ENCODE measurements at places on chromosomes 16 and 17. TPM values are rescaled to one million over a fixed set of nuclear protein-coding genes. Genes with fewer than 3 reads are reported as not detected.

DNA sequence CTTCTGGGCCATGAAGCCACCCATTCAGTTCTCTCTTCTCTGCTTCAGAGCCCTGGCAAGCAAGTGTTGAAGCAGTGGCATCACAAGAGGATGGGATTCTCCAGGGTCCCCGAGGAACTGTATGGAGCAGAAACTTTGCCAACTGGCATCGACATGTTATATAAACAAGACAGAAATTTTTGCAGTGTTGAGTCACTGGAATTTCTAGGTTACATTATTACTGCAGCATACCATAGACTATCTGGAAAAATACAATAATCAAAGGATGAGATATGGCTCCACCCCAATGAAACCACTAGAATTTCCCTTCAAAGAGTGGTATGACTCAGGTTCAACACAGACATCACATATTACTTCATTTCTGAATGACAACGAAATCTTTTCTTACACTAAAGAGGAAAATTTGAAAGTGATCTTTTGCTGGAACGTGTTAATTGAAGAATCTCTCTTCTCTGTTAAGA is 343.0 kb upstream of the DYNLRB2 start:
- peak overlapping the region; percentile 92 for H3K27ac ChIP-seq
- H3K27me3 ChIP-seq: no peaks in the 10 kb centered on the region
- no peak for DNase-seq
- peaks cover 16% of the 10 kb centered on the region for H3K4me1 ChIP-seq

DNA sequence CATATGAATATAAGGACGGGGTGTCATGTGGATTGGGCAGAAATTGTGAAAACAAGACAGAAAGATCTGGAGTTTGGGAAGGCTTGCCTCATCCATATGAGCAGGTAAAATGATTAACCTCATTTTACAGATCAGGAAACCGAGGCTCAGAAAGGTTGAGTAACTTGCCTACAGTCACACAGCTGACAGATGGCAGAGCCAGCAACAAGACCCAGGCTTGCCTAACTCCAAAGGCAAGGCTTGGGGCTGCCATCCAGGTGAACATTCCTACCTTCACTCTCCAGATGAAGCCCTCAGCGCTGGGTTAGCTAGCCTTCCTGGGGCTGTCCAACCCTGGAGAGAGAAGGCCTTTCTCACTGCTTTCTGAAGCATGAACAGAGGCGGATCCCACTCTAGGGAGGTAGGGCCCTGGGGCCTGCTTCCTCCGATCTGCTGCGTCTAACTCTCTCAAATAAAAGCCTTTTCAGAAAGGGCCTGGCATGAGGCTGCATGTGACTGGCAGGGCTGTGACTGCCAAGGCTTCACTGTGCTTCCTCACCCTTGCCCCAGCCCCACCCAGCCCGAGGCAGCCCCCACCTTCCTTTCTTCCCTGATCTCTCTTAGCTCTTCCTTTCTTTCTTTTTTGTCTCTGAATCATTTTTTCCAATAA is 107.8 kb downstream of the GNAO1 start:
- H3K4me3 ChIP-seq: no peak overlapping the region
- no peak for DNase-seq
- peaks cover 23% of the 10 kb centered on the region for H3K4me1 ChIP-seq
- no peaks in the 10 kb centered on the region for H3K36me3 ChIP-seq

GRCh38 chr17:79977708-79978547 is 57.7 kb downstream of the TBC1D16 start:
- no peaks in the 10 kb centered on the region for H3K27me3 ChIP-seq
- H3K36me3 ChIP-seq: peaks cover 6% of the 10 kb centered on the region
- H3K4me3 ChIP-seq: no peak overlapping the region
- peaks cover 13% of the 10 kb centered on the region for H3K4me1 ChIP-seq
- DNase-seq: no peak

GRCh38 chr17:79033741-79034501 is 10.0 kb downstream of the C1QTNF1 start:
- peaks cover 3% of the 10 kb centered on the region for H3K27me3 ChIP-seq
- peaks cover 75% of the 10 kb centered on the region for H3K4me1 ChIP-seq
- peaks cover 19% of the 10 kb centered on the region for H3K36me3 ChIP-seq

DNA sequence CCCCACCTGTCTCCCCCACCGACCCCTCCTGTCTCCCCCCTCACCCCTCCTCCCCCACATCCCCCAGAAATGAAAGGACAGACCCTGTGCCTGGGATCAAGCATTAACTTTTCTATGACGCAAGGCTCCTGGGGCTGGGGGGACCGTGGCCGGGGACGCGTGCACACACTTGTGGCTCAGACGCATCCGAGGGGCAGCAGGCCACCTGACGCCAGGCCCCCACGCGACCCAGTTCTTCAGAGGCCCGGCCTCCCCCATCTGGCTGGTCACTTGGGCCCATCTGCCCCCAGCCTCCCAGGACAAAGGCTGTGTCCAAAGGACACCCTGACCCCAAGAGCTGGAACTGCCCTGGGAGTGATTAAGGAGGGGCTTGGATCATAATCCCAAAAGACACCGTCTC is 14.0 kb upstream of the PVALEF start:
- H3K4me1 ChIP-seq: no peaks in the 10 kb centered on the region
- no peaks in the 10 kb centered on the region for H3K36me3 ChIP-seq
- no peak overlapping the region for H3K4me3 ChIP-seq
- H3K27ac ChIP-seq: no peak overlapping the region

GRCh38 chr17:80064696-80065095 is 28.3 kb downstream of the CCDC40 start:
- no peak for DNase-seq
- H3K4me3 ChIP-seq: no peak overlapping the region
- H3K27ac ChIP-seq: no peak overlapping the region
- no peaks in the 10 kb centered on the region for H3K27me3 ChIP-seq

Gene TPSD1
- total RNA-seq: not detected

Gene OMG
- not detected for total RNA-seq

Gene HIGD1B
- total RNA-seq: not detected

Gene MYH8
- total RNA-seq: not detected

Data from osteocyte (in vitro differentiated cells).